ENCODE measurements at places on chromosomes 12 and 14. TPM values are rescaled to one million over a fixed set of nuclear protein-coding genes. Genes with fewer than 3 reads are reported as not detected.

The KRT6A gene
- total RNA-seq, result 1.4 TPM

The RPGRIP1 gene
- total RNA-seq, result not detected

The SERPINA12 gene
- total RNA-seq, result not detected

The GLIPR1L1 gene
- not detected for total RNA-seq

The GCN1 gene
- 102 TPM for total RNA-seq

The ZC3H14 gene
- total RNA-seq, result 63.4 TPM

The SLC6A13 gene
- 0.19 TPM for total RNA-seq

The SINHCAF gene
- 39.1 TPM for total RNA-seq

Measured in regular cardiac myocyte (primary cell).